ENCODE measurements at places on chromosomes 11 and 22.
A peak's percentile ranks its signal among the peaks of the same experiment; 100 is the strongest.

DNA sequence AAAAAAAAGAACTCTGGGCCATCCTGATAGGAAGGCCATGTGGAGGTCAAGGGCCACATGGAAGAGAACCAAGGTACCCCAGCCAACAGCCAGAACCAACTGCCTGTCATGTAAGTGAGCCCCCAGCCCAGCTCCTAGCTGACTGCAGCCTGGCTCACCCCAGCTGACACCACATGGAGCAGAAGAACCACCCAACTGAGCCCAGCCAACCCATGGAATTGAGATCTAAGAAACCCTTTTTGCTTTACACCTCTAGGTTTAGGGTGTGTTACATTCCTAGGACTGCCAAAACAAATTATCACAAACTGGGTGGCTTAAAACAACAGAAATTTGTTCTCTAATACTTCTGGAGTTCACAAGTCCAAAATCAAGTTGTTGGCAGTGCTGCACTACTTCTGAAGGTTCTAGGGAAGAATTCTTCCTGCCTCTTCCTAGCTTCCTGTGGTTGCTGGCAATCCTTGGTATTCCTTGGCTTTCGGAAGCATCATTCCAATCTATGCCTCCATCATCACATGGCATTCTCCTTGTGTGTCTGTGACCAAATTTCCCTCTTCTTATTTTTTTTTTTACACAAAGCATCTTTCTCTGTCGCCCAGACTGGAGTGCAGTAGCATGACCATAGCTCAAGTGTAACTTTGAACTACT is 4.4 kb downstream of the C11orf86 start:
- no peak for DNase-seq

DNA sequence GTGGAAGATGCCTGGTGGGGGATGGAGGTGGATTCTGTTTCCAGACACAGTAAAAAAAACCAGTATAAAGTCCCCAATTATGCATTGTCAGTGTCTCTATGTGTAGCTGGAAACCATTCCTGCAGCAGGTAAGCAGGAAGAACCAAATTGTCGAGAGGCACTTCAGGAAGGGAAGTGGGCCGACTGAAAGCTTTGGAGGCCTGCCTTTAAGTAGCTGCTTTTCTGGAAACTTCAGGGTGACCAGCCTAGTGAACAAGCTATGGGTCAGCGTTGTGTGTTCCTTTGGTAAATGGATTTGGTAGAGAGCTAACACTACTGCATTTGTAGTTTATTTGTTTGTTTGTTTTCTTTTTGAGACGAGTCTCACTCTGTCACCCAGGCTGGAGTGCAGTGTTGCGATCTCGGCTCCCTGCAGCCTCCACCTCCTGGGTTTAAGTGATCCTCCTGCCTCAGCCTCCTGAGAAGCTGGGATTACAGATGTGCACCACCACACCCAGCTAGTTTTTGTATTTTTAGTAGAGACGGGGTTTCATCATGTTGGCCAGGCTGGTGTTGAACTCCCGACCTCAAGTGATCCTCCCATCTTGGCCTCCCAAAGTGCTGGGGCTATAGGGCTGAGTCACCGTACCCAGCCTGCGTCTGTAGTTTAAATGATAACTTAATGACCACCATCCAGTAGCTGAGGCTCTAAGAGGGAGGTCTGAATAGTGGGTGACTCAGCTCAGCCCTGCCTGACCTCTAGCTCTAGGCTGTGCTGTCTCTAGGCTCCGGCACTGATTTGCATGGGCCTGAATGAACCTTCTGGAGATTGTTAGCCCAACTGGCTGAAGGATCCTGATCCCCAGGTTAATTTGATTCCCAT is 12.8 kb downstream of the PTPRJ start:
- no peak for DNase-seq

- DNase-seq: no peak
Observed at GRCh38 chr11:117037279-117037974, 60.8 kb downstream of the SIK3 start.

GRCh38 chr11:102138670-102139069 is 28.4 kb downstream of the YAP1 start:
- no peak for DNase-seq

- DNase-seq: peak; percentile 43
Observed at GRCh38 chr22:50481440-50482106, at the start of gene ADM2. TSS of gene ADM2 (plus strand) at chr22:50481543. CDS start at chr22:50481848, 305 bp downstream.

GRCh38 chr11:62573006-62573591 is 592 bp downstream of the EEF1G start:
- DNase-seq: no peak

DNA sequence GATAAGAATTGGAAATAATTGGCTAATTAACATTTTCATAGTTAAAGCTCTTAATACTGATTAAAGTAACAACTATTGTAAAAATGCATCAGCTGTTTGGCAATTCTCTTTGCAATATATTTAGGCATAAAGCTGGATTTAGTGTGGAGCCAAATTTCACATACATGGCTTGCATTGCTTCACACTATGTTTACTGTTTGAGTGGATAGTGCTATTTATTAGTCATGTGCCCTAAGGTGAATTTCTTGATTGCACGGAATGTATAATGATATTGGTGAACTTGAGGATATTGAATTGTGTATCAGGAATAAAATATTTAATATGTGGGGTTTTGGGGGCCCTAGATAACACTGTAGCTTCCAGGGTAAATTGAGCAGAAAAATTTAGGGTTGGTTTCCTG is 100.9 kb downstream of the AASDHPPT start:
- no peak for DNase-seq
